Mesenteric fat pad (tissue), 1 donor: ENCODE measurements at places on chromosomes 4 and X. TPM values are rescaled to one million over a fixed set of nuclear protein-coding genes. Genes with fewer than 3 reads are reported as not detected.

The UGT2B15 gene
- not detected for total RNA-seq

The PPEF1 gene
- not detected for total RNA-seq

The AKAP17A gene
- total RNA-seq, result 31.4 TPM

The CLDN34 gene
- not detected for total RNA-seq

The PAGE1 gene
- not detected for total RNA-seq

The SFRP2 gene
- 38.2 TPM for total RNA-seq

The FOXP3 gene
- total RNA-seq, result not detected

The FGA gene
- total RNA-seq, result not detected

The ZMAT1 gene
- total RNA-seq, result 3.9 TPM

The NDST3 gene
- total RNA-seq, result not detected

The PRMT9 gene
- total RNA-seq, result 11.5 TPM
